AG09319 (cell line): ENCODE measurements at places on chromosomes 5 and 9.

- no peak for DNase-seq
Observed at GRCh38 chr5:175718401-175719108, 60.7 kb downstream of the HRH2 start.

DNA sequence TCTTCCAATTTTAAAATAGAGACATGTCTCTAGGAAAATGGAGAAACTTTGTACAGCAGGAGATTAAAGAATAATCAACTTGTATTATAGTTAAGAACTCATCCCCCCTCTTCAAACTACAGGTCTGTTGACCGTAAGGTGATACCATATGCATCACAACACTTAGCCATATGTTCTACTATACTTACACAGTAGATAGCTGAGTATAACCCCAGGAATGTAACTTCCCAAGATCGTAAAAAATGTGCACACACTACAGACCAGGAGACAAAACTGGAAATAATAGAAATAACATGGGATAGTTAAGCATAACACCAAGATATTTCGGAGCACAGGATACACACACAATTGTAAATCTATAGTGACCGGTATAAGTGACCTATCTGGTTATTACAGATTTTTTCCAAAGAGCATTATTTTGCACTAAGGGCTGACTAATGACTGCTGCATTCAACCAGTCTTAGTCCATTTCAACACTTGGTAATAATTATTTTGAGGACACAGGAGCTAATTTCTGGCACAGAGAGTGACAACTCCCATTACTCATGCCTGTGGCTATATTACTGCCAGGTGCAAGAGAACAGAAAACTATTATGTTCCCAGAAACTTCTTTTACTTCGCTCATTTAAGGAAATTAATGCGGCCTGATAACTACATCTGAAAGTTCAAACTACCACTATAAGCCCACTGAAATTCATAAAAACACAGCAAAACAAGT is 15.4 kb upstream of the ZNF622 start:
- no peak for DNase-seq

- DNase-seq, result no peak
Observed at GRCh38 chr5:113692891-113693457, 179.5 kb downstream of the YTHDC2 start.

DNA sequence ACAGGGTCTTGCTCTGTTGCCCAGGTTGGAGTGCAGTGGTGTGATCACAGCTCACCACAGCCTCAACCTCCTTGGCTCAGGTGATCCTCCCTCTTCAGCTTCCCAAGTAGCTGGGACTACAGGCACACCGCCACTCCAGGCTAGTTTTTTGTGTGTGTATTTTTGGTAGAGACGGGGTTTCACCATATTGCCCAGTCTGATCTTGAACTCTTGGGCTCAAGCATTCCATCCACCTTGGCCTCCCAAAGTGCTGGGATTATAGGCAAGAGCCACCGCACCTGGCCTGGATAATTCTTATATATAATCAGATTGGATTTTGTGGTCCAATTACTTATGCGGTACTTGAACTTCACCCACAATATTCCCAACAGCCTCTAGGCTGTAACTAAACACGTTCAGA is 19.8 kb downstream of the CCDC69 start:
- DNase-seq, result no peak

- no peak for DNase-seq
Observed at GRCh38 chr9:14179449-14179848, 134.5 kb downstream of the NFIB start.

- no peak for DNase-seq
Observed at GRCh38 chr9:107710953-107711352, 221.4 kb upstream of the KLF4 start.

DNA sequence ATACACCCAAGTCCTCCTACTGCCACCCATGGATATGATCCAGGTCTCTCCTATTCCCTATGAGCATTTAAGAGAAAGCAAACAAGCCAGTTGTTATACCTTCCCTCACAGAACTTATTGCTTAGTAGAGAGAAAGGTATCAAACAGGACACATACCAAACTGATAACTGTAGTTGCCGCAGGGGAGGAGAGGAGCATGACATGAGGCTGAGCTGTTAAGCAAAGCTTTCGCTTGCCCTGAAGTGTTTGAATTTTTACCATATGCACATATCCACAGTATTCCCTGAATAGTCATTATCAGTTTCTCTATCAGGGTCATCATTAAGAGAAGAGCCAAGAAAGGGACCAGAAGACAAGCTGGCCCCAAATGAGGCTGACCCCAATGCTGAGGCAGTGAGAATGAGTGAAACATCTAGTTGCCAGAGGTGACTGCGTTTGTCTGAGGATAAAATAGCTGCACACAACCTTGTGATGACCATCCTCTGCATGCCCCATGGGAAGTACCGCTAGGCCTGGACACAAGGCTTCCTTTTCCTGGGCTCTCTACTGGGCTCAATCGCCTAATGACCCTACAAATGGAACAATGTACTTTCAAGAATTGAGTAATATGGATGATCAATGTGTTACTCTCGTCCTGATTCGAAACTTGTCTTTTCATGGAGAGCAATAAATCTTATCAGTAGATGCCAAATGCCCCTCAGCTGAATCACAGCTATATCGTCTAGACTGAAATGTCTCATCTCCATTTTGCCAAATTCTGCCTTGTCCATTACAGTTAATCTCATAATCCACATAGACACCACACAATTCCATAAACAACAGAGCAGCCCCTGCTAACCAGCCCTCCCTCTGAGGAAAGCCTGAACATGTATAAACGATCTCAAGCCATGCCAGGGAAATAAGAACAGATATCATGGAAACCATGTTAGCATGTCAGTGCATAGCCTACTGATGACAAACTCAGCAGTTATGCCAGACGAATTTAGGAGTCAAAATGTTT is 4.3 kb upstream of the IFNK start:
- no peak for DNase-seq

- no peak for DNase-seq
Observed at GRCh38 chr5:177067503-177067902, 19.2 kb upstream of the FGFR4 start.

DNA sequence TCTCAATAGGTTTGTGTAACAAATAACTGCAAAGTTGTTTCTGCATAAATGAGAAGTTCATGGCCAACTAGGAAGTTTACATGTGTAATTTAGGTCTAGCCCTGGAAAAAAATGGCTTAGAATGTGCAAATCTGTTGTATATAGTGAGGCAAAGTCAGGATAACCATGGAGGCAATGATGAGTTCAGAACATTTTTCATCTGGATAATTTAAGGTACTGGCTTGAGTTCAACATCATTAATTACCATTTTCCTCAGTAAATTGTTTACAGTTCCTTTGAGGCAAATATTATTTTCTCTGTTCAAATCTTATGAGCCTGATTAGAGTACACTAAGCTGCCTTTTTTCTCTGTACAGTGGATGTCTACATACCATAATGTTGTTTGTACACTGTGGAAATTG is 1259.0 kb upstream of the NUDT12 start:
- DNase-seq, result no peak

DNA sequence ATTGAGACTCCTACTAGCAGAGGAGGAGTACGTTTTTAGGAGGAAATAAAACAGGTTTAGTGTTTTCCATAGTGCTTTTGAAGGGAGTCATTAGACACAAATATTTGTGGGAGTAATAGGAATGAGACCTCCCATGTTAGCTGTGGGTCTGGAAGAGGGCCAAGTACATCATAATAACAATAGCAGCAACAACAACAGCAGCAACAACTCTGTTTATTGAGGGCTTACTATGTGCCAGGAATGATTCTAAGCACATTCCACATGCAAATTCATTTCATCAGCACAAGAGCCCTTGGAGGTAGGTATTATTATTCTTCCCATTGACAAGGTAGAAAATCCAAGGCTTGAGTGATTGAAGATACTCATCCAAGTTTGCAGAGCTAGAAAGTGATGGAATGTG is 384.2 kb upstream of the RPS23 start:
- DNase-seq, result no peak

- no peak for DNase-seq
Observed at GRCh38 chr5:1929108-1929991, 46.6 kb upstream of the IRX4 start.

- DNase-seq, result no peak
Observed at GRCh38 chr5:123000731-123001130, 35.8 kb downstream of the PPIC start.

- DNase-seq, result no peak
Observed at GRCh38 chr5:80915716-80916115, 44.4 kb upstream of the RASGRF2 start.

- no peak for DNase-seq
Observed at GRCh38 chr5:16418471-16418922, 47.1 kb downstream of the ZNF622 start.

- DNase-seq, result no peak
Observed at GRCh38 chr9:120424248-120424647, 155.7 kb downstream of the CDK5RAP2 start.

- DNase-seq, result no peak
Observed at GRCh38 chr9:108562176-108562575, 293.6 kb downstream of the ACTL7B start.

DNA sequence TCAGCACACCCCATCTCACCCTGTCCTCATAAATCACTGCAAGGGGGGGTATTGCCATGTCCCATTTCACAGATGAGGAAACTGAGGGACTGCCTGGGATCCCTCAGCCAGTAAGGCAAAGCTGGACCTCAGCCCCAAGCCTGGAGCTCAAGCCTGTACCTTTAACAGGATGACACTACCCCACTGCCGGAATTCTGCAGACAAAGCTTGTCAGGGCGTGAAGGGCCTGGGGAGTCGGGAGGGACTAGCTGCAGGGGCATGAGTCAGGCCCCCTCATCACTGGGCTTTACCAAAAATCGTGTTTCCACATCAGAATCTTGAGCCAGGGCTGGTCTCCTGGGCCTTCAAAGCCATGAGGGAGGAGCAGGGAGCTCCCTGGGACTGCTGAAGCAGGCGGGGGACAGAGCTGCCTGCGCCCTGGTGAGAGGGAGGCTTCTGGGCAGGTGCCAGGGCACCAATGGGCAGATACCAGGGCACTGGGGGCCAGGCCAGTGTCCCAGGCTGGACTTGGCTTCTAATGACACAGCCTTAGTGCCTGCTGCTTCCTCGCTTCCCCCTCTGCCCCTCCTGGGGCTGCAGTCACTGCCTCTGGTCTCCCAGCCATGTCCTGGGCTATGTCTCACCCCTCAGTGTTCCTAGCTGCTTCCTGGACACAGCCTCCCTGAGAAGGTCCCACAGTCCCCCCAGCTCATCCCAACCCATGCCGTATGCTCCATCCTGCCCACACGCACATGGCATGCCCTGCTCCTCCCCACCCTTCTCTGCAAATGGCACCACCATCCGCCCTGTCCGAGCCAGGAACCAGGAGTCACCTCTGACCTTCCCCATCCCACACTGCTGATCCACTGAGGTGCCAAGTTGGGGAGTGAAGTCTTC is 80.7 kb downstream of the LMX1B start:
- no peak for DNase-seq

- no peak for DNase-seq
Observed at GRCh38 chr5:74390306-74390637, 250.3 kb downstream of the ENC1 start.

- DNase-seq, result no peak
Observed at GRCh38 chr9:118578467-118578866, 790.8 kb downstream of the BRINP1 start.
